ENCODE measurements at places on chromosomes 16 and 17. TPM values are rescaled to one million over a fixed set of nuclear protein-coding genes. Genes with fewer than 3 reads are reported as not detected.

DNA sequence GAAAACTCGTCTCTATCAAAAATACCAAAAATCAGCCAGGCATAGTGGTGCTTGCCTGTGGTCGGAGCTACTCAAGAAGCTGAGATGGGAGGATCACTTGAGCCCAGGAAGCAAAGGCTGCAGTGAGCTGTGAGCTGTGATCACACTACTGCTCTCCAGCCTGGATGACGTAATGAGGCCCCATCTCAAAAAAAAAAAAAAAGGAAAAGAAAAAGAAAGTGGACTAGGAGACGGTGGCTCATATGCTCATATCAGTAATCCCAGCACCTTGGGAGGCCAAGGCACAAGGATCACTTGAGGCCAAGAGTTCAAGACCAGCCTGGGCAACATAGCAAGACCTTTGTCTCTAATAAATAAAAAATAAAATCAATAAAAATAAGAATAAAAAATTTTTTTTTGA lies 8.8 kb upstream of the SUMO2 start:
- no peak for DNase-seq

GRCh38 chr16:68420366-68420942 lies 27.9 kb downstream of the SMPD3 start:
- no peak for DNase-seq

DNA sequence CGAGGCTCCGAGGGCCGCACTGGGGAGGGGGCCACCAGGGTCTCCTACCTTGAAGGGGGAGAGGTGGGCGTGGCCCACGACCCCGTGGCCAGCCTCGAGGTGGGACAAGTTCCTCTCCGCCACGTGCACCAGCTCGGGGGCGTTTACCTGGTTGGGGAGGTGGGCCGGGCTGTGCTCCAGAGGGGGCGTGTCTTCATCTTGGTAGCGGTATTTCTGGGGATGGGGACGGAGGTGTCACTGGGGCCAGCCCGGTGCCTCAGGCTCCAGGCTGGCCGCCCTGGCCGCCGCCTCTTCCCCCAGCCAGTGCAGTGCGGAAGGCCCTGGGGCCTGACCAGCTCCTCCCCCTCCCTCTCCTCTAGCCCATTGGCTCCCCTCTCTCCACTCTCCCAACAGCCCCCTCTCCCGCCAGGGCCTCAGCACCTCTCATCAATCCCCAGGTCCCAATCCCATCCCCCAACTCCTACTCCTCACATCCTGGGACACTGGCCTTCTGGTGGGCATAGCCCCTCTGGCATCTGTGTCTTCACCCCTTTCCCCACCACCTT lies 11.5 kb downstream of the DLG4 start:
- no peak for DNase-seq

ALOX15B gene
- not detected for total RNA-seq

NOTUM gene
- not detected for total RNA-seq
